ENCODE measurements at places on chromosomes 11 and 22.

- no peak for DNase-seq
These were observed 24.4 kb downstream of the TAB1 start for GRCh38 chr22:39423976-39424375.

- DNase-seq = no peak
These were observed 124.4 kb upstream of the LUZP2 start for GRCh38 chr11:24372491-24372890.

DNA sequence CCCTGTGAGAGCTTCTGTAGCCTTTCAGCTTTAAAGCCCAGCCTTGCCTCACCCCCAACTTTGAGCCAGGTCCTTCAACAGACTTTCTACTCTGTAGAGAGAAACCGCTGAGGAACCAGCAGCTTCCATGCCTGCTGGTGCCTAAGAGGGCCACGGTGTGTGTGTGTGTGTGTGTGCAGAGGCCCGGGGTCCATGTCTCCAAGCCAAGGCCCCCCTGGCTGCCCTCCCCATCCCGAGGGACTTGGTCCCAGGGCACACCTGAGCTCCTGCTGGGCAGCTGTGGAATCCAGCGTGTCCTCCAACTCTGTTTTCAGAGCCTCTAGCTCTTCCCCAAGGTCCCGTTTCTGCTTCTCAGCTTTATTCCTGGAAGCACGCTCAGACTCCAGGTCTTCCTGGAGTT is 42.3 kb downstream of the APOL1 start:
- no peak for DNase-seq

DNA sequence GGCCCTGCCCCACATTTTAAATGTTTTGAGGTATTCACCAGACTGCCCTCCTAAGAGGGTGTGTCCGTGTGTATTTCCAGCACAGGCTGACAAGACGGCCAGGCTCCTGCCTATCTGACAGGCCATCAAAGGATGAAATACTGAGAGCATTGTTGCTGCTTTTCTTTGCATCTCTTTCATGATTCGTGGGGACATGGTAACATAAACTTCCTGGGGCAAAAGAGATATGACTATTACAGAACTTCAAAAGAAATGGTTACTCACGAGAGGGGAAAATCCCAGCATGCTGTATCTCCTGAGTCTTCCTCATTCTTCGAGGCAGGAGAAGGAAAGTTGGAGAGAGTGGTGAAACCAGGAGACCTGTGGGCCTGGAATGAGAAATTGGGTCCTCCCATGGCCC is 10.3 kb upstream of the BIK start:
- DNase-seq = no peak

DNA sequence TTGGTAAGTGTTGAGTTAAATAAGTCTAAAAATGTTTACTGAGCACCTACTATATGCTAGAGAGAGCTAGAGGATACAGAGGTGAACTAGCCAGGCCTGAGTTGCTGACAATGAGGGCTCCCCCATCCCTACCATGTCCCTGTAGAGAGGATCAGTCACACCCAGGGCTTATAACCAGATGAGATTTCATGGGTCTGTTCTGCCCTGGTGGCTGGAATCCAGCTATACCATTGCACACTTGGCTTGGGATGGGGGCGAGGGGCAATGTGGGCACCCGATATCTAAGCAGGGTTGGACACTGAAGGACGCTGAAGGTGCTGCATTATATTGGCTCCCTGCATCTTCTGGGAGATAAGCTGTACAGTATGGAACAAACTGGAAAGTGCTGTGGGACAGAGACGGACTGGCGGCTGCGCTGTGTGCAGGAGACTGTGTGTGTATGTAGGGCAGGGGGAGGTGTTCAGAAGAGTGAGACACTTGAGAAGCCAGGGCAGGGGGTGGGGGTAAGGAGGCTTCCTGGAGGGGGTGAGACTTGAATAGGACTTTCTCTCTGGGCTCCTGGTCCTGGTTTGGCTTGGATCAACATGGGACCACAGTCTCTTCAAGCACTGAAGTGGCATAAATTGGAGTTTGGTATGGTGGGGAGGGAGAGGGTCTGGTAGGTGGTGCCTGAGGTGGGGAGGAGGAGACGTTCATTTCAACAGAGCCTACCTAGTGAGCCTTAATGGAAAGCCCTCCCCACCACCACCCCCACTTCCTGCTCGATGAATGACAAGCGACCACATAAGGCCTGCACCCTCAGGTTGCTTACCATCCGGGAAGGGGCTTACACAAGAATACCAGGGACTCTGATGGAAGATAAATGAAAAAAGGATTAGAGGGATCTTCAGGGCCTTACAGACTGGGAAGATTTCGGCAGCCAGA is 1.8 kb downstream of the CD82 start:
- no peak for DNase-seq

GRCh38 chr11:78196661-78197091 is 8.0 kb downstream of the USP35 start:
- DNase-seq = no peak

DNA sequence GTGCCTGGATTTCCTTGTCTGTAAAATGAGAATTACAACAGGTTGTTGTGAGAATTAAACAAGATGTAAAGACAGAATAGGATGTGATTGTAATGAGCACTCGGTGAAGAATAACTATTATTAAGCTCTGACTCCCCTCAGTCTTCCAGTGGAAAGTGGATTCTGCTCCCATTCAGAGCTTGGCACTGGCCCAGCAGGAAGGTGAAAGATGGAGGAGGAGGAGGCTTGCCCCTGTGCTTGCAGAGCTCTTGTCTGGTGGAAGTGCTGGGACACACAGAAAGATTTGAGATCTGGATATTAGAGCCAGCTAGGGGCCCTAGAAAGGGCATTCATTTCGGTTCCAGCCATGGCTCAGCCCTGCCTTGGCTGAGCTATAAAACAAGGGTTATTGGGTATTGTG is 28.2 kb downstream of the PHLDB1 start:
- no peak for DNase-seq

DNA sequence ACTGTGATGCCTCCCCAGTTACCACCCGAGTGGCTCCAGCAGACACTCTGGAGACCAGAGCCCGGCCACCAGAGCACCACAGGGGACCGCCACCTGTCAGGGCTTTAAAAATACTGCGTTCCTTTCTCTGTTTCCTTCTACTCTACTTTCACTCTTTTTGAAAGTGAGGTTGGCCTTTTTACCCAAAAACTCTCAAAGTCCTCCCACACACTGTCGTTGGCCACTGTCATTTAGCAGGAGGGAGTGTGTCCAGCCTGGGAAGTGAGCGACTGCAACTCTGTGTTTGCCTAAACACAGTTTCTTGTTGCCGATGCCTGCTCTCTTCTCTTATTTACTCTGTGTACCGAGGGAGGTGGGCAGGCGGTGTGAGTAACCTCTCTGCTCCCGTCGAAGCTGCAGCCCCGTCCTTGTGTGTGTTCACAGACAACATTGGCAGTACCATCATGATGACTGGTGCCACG is 90.8 kb upstream of the CLDN5 start:
- no peak for DNase-seq

- DNase-seq = no peak
These were observed 105.8 kb upstream of the BID start for GRCh38 chr22:17880020-17880419.

DNA sequence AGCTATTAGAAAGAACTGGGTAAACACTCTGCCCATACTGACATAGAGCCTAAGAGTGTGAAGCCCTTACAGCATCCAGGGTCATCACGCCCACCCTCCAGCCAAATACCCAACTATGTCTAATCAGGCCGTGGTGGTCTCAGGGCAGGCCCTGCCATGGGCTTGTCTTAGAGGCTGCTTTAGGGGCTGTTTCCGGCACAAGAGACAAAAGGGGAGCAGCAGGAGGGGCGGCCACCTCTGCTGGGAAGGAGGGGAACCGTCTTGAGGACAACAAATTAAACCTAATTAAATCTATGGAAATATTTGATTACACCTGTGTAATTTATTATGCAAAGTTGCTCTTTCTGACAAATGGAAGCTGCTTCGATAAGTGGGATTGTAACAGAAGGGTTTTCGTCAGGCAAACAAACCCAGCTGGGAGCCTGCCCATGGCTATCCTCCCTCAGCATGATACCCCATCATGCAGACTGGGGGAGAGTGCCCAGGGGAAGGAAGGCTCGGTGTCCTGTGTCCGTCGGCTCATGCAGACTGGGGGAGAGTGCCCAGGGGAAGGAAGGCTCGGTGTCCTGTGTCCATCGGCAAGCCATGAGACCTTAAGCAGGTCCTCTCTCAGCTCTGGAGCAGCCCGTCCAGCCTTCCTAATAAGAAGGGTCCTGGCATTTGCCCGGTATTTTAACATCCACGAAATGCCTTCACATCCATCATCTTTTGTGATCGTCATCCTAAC is 163.6 kb upstream of the B3GAT1 start:
- DNase-seq = no peak

DNA sequence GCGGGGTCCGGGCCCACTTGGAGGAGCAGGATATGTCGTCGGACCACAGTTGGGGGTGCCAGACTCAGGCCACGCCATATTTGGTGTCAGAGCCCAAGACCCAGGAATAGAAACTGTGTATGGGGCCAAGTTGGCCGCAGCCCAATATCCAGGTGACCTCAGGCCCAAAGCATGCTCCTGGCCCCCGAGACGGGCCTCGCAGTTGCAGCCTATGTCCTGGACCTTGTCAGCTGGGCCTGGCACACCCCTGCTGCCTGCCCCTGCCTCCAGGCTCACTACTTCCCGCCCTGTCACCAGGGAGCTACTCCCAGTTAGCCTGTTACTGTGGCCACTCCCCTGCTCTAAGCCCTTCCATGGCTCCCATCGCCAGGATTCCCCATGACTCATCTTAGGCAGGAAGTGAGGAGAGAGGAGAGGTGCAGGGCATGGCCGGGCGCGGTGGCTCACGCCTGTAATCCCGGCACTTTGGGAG is 23.1 kb downstream of the A4GALT start:
- DNase-seq = no peak

DNA sequence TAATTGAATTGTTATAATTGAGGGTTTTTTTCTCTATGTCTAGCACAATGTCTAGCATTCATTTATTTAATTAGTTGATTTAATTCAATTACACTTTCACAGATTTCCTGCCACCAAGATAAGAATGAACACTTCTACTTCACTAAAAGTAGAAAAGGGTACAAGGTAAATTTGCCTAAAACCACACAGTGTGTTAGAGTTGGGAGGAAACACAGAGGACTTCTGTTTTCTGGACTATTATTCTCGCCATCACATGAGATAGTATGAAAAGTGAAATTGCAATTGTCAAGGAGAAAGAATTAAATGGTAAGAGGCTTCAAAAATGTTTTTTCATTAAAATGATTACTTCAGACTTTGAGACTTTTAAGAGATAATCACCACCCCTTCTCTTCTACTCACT is 109.5 kb downstream of the ETS1 start:
- DNase-seq = no peak

DNA sequence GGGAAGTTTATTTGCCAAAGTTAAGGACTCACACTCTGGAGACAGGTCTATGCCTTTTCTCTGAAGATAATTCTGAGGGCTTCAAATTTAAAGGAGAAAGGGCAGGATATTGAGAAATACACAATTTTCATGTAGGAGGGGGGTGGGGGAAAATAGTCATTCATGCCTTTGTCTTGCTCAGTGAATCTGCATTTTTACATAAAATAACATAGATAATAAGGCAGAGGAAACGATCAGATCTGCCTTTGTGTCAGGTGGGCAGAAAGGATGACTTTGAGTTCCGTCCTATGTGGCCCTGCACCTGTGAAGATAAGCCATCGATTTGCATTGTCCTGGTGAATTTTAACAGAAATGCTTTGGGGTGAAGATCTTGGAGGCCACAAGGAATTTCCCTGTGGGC is 76.8 kb downstream of the SC5D start:
- DNase-seq = no peak

GRCh38 chr22:50469377-50470305 is 5.2 kb downstream of the SBF1 start:
- DNase-seq = no peak

- DNase-seq = no peak
These were observed 246.8 kb upstream of the KIRREL3 start for GRCh38 chr11:127247261-127247851.

DNA sequence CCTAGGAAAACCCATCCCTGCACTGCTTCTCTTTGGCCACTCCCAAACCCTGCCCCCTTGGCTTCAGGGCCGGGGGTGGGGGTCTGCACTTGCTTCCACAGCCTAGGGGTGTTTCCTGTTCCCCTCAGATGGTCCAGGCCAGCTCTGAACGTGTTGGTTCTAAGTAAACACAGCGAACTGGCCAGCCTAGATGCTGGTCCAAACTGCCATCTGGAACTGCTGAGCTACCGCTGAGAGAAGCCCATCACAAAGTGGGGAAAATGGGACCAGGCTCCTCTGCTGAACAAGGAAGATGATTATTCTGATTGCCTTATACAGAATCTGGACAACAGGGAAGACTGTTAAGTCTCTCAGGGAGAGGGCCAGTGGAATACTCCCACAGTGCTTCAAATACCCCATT is 23.5 kb upstream of the YPEL1 start:
- no peak for DNase-seq

- DNase-seq = no peak
These were observed 12.1 kb downstream of the CCDC87 start for GRCh38 chr11:66580803-66581202.

DNA sequence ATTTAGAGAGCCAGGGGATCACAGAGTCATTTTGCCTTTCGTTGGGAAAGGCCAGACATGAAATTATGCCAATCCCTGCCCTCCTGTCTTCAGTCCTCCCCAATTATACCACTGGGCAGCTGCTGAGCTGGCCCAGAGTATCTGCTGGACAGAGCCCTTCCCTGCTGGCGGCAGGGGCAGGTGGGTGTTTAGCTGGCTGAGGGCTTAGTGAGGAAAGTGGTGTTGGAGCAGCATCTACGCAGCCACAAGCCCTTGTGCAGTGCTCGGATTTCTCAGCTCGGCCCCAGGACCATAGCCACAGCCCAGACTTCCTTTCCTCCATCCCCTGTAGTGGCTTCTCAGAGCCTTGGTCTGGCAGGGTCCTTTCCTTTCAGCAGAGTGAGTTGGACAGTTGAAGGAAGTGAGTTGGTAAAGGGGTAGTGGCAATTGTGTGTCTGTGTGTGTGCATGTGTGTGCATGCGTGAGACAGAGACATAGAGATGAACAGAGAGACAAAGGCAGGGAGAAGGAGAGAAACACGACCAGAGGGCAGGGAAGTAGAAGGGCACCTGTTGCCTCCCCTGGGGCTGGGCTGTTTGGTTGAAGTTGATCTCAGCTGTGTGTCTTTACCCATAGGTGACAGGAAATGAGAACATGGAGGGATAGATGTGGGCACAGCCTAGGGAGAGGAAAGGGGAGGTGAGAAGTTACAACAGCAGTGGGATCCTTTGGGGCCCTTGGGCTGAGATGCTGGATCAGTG is 66.2 kb downstream of the GRIK4 start:
- DNase-seq = no peak

GRCh38 chr22:17888855-17889254 is 114.6 kb upstream of the BID start:
- no peak for DNase-seq

DNA sequence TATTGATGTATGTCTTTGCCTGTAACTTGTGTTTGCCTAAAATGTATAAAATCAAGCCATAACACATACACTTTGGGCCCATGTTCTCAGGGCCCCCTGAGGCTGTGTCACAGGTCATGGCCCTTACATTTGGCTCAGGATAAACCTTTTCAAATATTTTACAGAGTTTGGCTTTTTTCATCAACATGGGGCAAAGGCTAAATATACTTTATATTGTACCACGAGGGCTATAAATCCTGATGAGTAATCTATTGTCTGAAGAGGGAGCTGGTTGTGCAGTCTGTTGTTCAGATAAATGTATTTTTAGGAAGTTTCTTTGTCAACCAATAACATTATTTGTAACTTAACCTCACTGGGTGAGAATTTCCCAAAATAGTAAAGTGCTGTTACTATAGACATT is 404.6 kb upstream of the DDI1 start:
- no peak for DNase-seq

Data from forelimb muscle (tissue), 1 donor.